ENCODE measurements at places on chromosomes 5 and 9. TPM values are rescaled to one million over a fixed set of nuclear protein-coding genes. Genes with fewer than 3 reads are reported as not detected.
A peak's percentile ranks its signal among the peaks of the same experiment; 100 is the strongest.

The C9orf43 gene
- polyA plus RNA-seq = 0.69 TPM

The SLC6A19 gene
- 56.3 TPM for polyA plus RNA-seq

The RNF180 gene
- polyA plus RNA-seq = 3.6 TPM

GRCh38 chr9:71209890-71210289 lies 88.5 kb upstream of the TRPM3 start:
- DNase-seq = no peak

The MLANA gene
- not detected for polyA plus RNA-seq

The CCDC192 gene
- polyA plus RNA-seq = 0.07 TPM

DNA sequence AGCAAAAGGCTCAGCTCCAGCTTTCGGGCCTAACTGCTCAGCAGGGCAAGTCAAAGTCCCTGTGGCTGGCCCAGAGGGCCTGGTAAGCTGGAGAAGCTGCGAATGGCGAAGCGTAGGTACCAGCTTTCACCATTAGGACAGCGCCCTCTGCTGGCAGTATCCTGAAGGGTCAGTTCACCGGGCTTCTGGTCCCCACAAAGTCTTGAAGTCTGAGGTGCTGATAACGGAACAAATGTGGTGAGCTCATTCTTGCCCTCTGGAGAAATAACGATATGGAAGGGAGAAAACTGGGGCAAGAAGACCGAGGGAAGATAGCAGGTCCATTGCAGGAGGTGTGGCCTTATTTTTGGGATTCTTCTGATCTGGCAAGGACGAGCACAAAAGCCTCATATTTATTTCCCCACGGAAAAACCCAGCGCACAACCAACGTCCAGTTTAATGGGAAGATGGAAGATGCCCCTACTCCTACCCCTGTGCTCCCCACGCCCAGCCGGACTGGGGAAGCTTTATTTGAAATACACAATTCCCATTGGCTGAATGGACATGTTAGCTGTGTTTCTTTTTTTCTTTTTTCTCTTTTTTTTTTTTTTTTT lies 7.2 kb downstream of the SOWAHA start:
- peak; percentile 96 for DNase-seq

The TNC gene
- 1.8 TPM for polyA plus RNA-seq

- DNase-seq = peak; percentile 25
These were observed 17.1 kb downstream of the TRMO start for GRCh38 chr9:97905228-97905627.

The PSD2 gene
- 0.34 TPM for polyA plus RNA-seq

The AIF1L gene
- polyA plus RNA-seq = 0.45 TPM

GRCh38 chr5:106566031-106566430 lies 1104.7 kb downstream of the EFNA5 start:
- no peak for DNase-seq

DNA sequence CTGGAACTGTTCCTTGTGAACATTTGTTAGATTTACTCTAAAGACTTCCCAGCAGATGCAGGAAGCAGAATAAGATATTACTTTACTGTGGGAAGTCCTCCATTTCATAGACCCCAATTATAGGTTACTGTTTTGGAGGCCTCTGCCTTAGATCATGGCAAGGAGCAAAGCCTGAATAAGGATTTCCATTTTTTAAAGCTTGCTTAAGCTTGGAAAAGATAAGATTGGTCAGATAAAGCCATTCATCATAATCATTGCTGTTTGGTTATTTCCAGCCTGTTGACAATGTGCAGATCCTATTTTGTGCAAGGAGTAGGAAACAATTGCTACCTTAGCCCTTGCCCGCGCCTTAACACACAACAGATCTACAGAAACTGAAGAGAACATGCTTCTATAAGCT lies 129.5 kb upstream of the ITGA1 start:
- DNase-seq = no peak

The ITGA1 gene
- 20.9 TPM for polyA plus RNA-seq

The RETREG1 gene
- 9.5 TPM for polyA plus RNA-seq

- DNase-seq = no peak
These were observed 41.8 kb downstream of the TNFSF8 start for GRCh38 chr9:114888607-114889006.

GRCh38 chr9:4762886-4763541 lies 22.0 kb upstream of the AK3 start:
- peak; percentile 59 for DNase-seq

The CER1 gene
- not detected for polyA plus RNA-seq

GRCh38 chr9:75889977-75890471 lies 449 bp upstream of the PCSK5 start:
- DNase-seq = no peak

GRCh38 chr9:9746826-9747225 lies 866.0 kb downstream of the PTPRD start:
- DNase-seq = no peak

DNA sequence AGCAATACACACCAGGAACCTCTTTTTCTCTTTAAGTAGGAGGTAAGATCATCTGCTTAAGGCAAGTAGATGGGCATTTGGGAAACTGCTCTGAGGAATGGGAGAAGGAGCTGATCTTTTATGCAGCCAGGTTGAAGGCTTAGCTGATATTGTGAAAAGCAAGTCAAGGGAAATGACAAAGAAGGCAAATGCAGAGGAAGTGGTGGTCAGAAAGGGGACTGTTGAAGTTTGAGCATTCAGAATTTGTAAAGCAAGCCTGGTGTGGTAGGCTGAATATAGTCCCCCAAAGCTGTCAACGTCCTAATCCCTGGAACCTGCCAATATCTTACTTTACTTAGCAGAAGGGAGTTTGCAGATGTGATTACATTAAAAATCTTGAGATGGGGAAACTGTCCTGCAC lies 128.9 kb downstream of the ADAMTS12 start:
- DNase-seq = no peak

DNA sequence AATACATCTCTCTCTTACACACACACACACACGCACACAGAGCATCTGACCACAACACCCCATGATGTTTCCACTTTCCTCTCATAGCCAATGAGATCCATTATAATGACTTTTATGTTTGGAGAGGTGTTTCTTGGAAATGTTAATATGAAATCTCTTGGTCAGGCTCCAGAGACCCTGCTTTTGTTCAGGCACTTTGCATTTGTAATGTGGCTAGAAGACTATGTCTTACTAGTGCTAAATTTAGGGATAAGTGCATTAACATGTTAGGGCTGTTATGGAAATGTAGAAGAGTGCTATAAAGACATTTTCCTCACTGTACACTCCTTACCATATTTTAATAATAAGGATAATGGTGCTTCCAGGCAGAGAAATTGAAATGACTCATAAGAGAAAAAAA lies 3.8 kb downstream of the CDH9 start:
- DNase-seq = no peak

The ATP6V0E1 gene
- polyA plus RNA-seq = 203 TPM

DNA sequence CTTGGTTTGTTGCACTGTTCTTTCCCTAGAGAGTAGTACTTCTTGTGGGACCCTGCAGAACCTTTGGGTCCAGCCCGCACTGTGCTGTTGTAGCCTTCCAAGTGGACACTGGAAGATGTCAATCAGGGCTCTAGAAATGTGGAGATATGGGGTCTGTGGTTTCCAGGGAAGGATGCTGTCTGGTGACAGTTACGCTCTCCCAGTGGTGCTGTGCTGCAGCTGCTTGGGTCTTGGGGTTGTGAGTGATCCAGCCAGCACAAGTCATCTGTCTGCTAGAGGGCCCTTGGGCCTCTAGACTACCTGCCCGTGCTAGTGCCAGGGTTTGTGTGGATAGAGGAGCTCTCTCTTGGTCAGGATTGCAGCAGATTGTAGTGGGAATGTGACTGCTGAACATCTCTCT lies 484.5 kb downstream of the DMAC1 start:
- DNase-seq = no peak

GRCh38 chr5:103360475-103360874 lies 101.9 kb downstream of the MACIR start:
- DNase-seq = no peak

DNA sequence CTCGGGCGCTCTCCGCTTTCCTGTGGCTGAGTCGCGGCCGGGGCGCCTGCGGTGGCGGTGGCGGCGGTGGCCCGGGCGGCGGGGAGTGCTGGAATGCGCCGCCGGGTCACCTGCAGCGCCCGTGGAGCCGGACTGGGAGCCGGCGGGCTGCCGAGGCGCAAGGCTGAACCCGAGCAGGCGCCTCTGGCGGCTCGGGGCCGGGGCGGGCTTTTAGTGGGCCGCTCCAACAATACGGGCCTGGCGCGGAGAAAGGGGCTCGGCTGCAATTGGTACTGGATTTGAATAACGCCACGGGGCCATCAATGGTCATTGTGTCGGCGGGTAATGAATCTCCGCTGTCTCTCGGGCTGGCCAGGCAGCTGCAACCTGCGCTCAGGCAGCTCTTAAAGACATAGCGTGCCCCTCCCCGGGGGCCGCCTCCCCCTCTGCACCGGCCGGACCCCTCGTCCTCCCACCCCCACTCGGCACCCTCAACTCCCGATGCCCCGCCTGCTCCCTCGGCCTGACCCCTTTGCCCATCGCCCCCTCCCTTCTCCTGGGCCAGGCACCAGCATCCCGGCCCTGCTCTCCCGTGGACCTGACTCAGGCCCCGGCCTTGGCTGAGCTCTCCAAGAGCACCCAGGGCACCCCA lies 22.1 kb downstream of the URM1 start:
- no peak for DNase-seq

DNA sequence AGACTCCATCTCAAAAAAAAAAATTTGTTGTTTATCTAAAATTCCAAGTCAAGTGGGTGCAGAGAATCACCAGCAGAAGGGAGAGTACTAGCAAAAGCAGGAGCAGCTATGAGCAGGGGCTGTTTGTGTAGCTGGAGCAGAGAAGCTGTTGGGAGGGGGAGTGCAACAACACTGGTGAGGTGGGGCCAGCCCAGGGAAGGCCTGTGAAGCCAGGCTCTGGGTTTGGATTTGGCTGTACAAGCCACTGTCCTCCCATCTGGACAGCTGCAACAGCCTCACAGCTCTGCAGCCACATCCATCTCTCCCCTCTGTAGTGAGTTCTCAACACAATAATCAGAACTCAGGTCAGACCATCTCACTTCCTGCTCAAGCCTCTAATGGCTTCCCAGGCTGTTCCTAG lies 59.4 kb downstream of the TMOD1 start:
- no peak for DNase-seq
